Activated CD4-positive, alpha-beta T cell treated with anti-CD3 and anti-CD28 coated beads, Interleukin-2, amount 10 ng/mL, durations not matched to agents 7 days and 5 days (primary cell): ENCODE measurements at places on chromosomes 6 and 20. TPM values are rescaled to one million over a fixed set of nuclear protein-coding genes. Genes with fewer than 3 reads are reported as not detected.

Gene TREM1
- total RNA-seq = not detected

Gene DSE
- total RNA-seq = 3.6 TPM

DNA sequence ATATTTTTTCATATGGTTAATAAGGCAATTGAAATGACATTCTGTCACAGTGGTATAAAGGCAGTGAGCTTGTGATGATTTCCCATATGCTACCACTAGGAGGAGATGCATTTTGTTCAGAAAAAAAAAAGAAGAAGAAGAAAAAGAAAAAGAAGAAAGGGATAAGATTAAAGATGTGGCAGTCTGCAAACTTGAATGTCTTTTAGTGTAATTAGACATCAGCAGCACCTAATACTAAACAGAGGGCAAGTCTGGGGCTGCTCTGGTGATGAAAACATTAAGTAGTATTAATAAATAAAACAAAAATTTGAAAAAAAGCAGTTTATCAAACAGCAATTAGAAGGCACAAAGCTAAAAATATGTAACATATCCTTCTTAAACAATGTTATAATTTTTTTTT lies 95.4 kb upstream of the DEFB112 start:
- no peaks in the 10 kb centered on the region for H3K27me3 ChIP-seq
- no peak overlapping the region for H3K4me3 ChIP-seq
- DNase-seq = no peak
- no peak overlapping the region for H3K27ac ChIP-seq

DNA sequence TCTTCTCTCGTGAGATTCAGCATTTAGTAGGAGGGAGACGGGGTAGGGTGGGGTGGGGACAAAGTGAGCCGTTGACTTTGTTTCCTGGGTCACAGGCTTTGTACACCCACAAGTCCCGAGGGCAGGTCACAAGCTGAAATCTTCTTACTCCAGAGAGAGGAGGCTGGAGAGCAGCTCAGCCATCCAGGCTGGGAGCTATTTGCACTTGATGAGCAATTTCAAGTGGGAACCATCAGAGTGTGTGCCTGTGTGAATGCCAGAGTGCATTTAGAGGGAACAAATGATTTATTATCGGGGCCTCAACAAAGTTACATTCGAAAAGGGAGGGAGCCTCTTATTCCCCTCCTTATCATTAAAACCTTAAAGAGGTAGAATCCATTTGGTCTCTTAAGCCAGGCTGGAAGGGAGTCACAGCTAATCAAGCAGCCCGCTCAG lies 155.7 kb upstream of the JARID2 start:
- H3K27me3 ChIP-seq = no peaks in the 10 kb centered on the region
- no peak overlapping the region for H3K27ac ChIP-seq
- no peaks in the 10 kb centered on the region for H3K4me1 ChIP-seq
- no peaks in the 10 kb centered on the region for H3K36me3 ChIP-seq
- no peak overlapping the region for H3K4me3 ChIP-seq

GRCh38 chr20:17467120-17467655 lies 64.0 kb downstream of the BFSP1 start:
- no peak overlapping the region for H3K4me3 ChIP-seq
- H3K27ac ChIP-seq = no peak overlapping the region
- H3K36me3 ChIP-seq = no peaks in the 10 kb centered on the region
- H3K4me1 ChIP-seq = no peaks in the 10 kb centered on the region
- H3K27me3 ChIP-seq = peaks cover 11% of the 10 kb centered on the region

- H3K4me3 ChIP-seq = no peak overlapping the region
- no peaks in the 10 kb centered on the region for H3K36me3 ChIP-seq
- H3K27me3 ChIP-seq = no peaks in the 10 kb centered on the region
- H3K4me1 ChIP-seq = no peaks in the 10 kb centered on the region
Observed at GRCh38 chr20:43559147-43559987, 540 bp downstream of the SGK2 start.

- no peak overlapping the region for H3K27ac ChIP-seq
- H3K36me3 ChIP-seq = no peaks in the 10 kb centered on the region
- no peak overlapping the region for H3K4me3 ChIP-seq
- DNase-seq = no peak
- H3K4me1 ChIP-seq = no peaks in the 10 kb centered on the region
Observed at GRCh38 chr6:89509777-89510281, 76.9 kb downstream of the ANKRD6 start.
